ENCODE measurements at places on chromosomes 6 and 20. TPM values are rescaled to one million over a fixed set of nuclear protein-coding genes. Genes with fewer than 3 reads are reported as not detected.

The RSPH4A gene
- not detected for total RNA-seq

GRCh38 chr20:47178277-47178676 lies 178.2 kb downstream of the ZMYND8 start:
- H3K4me1 ChIP-seq: no peaks in the 10 kb centered on the region
- H3K27ac ChIP-seq: no peak overlapping the region
- no peak overlapping the region for H3K4me3 ChIP-seq
- DNase-seq: no peak
- no peaks in the 10 kb centered on the region for H3K27me3 ChIP-seq
- H3K36me3 ChIP-seq: no peaks in the 10 kb centered on the region

- H3K4me3 ChIP-seq: no peak overlapping the region
- no peak for DNase-seq
- H3K36me3 ChIP-seq: no peaks in the 10 kb centered on the region
- H3K4me1 ChIP-seq: peaks cover 46% of the 10 kb centered on the region
Observed at GRCh38 chr20:50392138-50392866, 117.9 kb upstream of the PTPN1 start.

The KATNA1 gene
- 2.4 TPM for total RNA-seq

DNA sequence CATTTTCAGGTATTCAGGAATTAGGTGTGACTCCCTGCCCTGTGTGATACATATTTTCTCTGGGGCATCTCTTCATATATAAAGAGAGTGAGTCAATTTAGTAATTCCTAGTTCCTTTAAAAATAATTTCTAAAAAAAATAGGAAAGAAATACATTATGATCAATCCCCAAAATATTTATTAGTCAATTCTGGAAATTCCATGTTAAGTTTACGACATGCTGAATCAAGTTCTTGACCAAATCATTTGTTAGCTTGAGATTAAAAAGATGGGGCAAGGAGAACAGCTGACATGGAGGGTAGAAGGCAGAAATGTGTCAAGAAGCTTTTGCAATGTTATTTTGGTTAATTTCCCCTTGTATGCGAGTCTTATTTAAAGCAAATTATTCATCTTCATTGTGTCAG lies 22.7 kb upstream of the PRDM1 start:
- H3K4me3 ChIP-seq: no peak overlapping the region
- H3K4me1 ChIP-seq: no peaks in the 10 kb centered on the region
- no peak overlapping the region for H3K27ac ChIP-seq
- DNase-seq: no peak

DNA sequence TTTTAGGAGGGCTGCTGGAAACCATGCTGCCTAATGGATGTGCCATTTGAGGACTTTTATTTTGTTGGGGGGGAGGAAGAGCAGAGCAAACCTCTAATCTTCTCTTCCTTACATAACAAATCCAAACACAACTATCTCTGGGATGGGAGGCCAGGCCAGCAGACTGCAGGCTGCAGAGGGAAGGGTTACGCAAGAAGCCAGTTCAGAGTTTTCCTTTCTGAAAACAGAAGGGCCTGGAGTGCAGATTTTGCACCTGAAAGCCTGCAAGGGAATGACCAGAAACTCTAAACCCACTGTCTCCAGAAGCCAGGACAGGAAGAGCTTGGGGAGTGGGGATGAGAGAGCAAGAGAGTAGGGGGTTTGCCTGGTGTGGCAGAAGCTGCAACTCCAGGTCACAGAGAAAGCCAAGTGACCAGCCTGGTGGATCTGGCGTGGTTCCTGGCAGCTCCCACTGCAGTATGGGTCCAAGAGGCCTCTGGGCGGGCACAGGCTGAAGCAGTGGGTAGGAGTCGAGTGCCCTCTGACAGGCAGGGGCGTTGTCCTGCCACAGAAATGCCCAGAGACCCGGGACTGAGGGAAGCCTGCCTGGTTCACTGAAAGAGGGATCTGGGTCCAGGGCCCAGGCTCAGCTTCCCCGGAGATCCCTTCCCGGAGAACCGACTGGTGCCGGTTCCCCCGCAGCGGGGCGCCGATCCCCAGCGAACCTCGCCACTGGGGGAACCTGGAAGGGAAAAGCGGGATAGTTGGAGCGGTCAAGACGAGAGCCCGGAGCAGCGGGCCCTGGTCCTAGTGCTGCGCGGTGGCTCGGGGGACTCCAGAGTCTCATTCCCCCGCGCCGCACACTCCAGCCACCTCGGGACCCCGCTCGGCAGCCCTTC lies 6.7 kb downstream of the MAFB start:
- no peaks in the 10 kb centered on the region for H3K36me3 ChIP-seq
- DNase-seq: no peak
- peak overlapping the region; percentile 43 for H3K4me3 ChIP-seq
- H3K4me1 ChIP-seq: peaks cover 20% of the 10 kb centered on the region
- H3K27ac ChIP-seq: peak overlapping the region; percentile 70

- no peaks in the 10 kb centered on the region for H3K27me3 ChIP-seq
- DNase-seq: no peak
- no peak overlapping the region for H3K27ac ChIP-seq
- H3K4me3 ChIP-seq: no peak overlapping the region
Observed at GRCh38 chr6:7468382-7469081, 72.9 kb upstream of the DSP start.

The EDEM2 gene
- 27.9 TPM for total RNA-seq

The DHX35 gene
- total RNA-seq: 15.5 TPM

DNA sequence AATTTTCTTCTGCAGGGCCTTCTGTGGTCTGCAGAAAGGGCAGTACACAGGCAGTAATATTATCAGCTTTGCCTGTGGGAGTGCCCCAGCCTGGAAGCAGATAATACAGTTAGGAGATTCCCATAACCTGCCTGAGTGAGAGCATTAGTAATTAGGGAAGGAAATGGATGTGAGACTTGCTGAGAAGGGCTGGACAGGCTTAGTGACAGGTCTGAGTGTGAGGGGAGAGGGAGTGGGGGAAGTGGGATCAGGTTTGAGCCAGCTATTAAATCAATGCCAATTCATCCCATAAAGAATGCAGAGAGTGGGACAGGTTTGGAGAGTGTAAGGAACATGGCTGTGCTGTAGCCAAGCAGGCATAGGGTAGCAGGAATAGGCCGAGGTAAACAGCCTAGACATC lies 10.1 kb upstream of the CFAP206 start:
- no peaks in the 10 kb centered on the region for H3K27me3 ChIP-seq
- no peak overlapping the region for H3K4me3 ChIP-seq
- no peaks in the 10 kb centered on the region for H3K4me1 ChIP-seq

- H3K4me3 ChIP-seq: no peak overlapping the region
- no peaks in the 10 kb centered on the region for H3K27me3 ChIP-seq
- no peaks in the 10 kb centered on the region for H3K4me1 ChIP-seq
- H3K36me3 ChIP-seq: no peaks in the 10 kb centered on the region
- DNase-seq: no peak
Observed at GRCh38 chr6:137106183-137106582, 61.4 kb upstream of the IL20RA start.

DNA sequence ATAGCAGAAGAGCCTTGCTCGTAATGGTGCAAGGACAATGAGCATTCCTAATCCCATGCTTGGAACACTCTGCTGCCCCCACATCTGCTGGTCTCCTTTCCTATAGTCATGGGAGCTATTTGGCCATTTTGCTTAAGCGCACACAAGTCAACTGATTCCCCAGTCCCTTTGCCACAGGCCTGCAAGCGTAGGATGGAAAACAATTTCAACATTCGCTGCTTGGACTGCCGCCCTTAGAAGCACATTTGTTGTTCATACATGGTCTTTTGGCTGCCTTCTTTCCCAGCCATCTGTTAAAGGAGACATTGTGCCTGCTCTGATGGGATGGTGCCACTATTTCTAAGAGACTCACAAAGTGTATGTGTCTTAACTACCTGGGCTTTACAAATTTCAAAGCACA lies 96.9 kb downstream of the RFX6 start:
- H3K27ac ChIP-seq: no peak overlapping the region
- H3K36me3 ChIP-seq: no peaks in the 10 kb centered on the region
- H3K4me1 ChIP-seq: no peaks in the 10 kb centered on the region
- H3K27me3 ChIP-seq: no peaks in the 10 kb centered on the region
- no peak overlapping the region for H3K4me3 ChIP-seq

The NR2E1 gene
- not detected for total RNA-seq

GRCh38 chr6:3410385-3411360 lies 46.2 kb downstream of the SLC22A23 start:
- peaks cover 37% of the 10 kb centered on the region for H3K4me1 ChIP-seq
- peak; percentile 73 for DNase-seq
- H3K27ac ChIP-seq: peak overlapping the region; percentile 85
- H3K27me3 ChIP-seq: no peaks in the 10 kb centered on the region

- H3K36me3 ChIP-seq: no peaks in the 10 kb centered on the region
- H3K27ac ChIP-seq: peak overlapping the region; percentile 85
- no peak for DNase-seq
- no peak overlapping the region for H3K4me3 ChIP-seq
- H3K27me3 ChIP-seq: no peaks in the 10 kb centered on the region
- H3K4me1 ChIP-seq: peaks cover 51% of the 10 kb centered on the region
Observed at GRCh38 chr6:111761783-111762312, 111.4 kb downstream of the FYN start.

The FILIP1 gene
- 7.4 TPM for total RNA-seq

DNA sequence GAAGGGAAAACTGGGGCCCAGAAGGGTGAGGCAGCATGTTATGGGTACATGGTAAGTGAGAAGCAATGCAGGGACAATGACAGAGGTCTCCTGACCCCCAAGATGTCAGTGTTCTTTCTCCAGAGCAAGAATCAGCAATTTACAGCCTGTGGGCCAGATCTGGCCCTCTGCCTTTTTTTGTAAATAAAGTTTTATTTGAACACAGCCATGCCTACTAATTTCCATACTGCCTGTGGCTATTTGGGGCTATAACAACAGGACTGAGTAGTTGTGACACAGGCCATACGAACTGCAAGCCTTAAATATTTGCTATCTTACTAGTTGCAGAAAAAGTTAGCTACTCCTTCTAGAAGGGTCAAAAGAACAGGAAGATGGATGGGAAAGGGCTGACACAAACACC lies 52.5 kb downstream of the PTPRT start:
- H3K36me3 ChIP-seq: no peaks in the 10 kb centered on the region
- no peak overlapping the region for H3K27ac ChIP-seq
- H3K27me3 ChIP-seq: no peaks in the 10 kb centered on the region
- no peaks in the 10 kb centered on the region for H3K4me1 ChIP-seq
- no peak for DNase-seq

DNA sequence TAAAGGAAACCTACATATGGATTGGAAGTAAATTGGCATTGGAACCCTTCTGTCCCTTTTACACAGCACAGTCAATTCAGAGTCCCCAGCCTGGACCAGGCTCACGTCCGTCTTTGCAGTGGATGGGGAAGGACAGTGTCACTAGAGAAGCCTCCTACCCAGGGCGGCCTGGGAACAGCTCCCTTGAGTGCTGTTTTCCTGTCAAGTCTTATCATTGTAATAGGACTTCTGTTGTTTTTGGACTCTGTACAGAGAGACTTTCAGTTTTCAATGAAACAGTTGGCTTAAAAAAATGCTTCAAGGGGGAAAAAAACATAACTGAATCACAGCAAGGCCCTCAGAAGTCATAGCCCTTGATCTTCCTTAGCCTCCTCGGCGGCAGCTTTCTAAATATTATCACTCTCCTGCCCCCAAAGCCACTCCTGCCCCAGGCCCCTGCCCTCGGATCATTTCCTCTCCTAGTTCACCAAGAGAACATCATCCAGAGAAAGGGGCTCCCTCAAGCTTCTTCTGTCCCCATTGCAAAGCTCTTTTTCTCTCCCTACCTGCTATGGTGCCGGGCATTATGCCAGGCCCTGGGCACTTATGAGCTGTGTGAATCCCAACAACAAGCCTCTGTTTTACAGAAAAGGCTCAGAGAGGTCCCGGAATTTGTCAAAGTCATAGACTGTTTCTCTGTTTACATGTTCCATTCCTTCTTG lies 37.8 kb upstream of the CNKSR3 start:
- H3K4me1 ChIP-seq: peaks cover 4% of the 10 kb centered on the region
- H3K27ac ChIP-seq: peak overlapping the region; percentile 26
- no peaks in the 10 kb centered on the region for H3K36me3 ChIP-seq
- H3K4me3 ChIP-seq: no peak overlapping the region
- DNase-seq: no peak

GRCh38 chr20:39825950-39826349 lies 863.1 kb downstream of the MAFB start:
- no peaks in the 10 kb centered on the region for H3K36me3 ChIP-seq
- H3K27ac ChIP-seq: no peak overlapping the region
- H3K4me1 ChIP-seq: peaks cover 8% of the 10 kb centered on the region
- no peaks in the 10 kb centered on the region for H3K27me3 ChIP-seq
- DNase-seq: no peak

The APOBEC2 gene
- total RNA-seq: not detected

GRCh38 chr20:47093320-47093966 lies 198.8 kb downstream of the EYA2 start:
- no peak overlapping the region for H3K27ac ChIP-seq
- H3K4me3 ChIP-seq: no peak overlapping the region
- no peaks in the 10 kb centered on the region for H3K36me3 ChIP-seq
- H3K27me3 ChIP-seq: no peaks in the 10 kb centered on the region

- peak overlapping the region; percentile 31 for H3K27ac ChIP-seq
- no peaks in the 10 kb centered on the region for H3K4me1 ChIP-seq
- no peaks in the 10 kb centered on the region for H3K36me3 ChIP-seq
- no peak overlapping the region for H3K4me3 ChIP-seq
- no peak for DNase-seq
- no peaks in the 10 kb centered on the region for H3K27me3 ChIP-seq
Observed at GRCh38 chr6:44933108-44933507, 395.0 kb upstream of the RUNX2 start.

The SLC22A7 gene
- not detected for total RNA-seq

- no peaks in the 10 kb centered on the region for H3K36me3 ChIP-seq
- no peak for DNase-seq
- H3K4me1 ChIP-seq: no peaks in the 10 kb centered on the region
- H3K27me3 ChIP-seq: no peaks in the 10 kb centered on the region
Observed at GRCh38 chr6:6287415-6287814, 33.0 kb downstream of the F13A1 start.

DNA sequence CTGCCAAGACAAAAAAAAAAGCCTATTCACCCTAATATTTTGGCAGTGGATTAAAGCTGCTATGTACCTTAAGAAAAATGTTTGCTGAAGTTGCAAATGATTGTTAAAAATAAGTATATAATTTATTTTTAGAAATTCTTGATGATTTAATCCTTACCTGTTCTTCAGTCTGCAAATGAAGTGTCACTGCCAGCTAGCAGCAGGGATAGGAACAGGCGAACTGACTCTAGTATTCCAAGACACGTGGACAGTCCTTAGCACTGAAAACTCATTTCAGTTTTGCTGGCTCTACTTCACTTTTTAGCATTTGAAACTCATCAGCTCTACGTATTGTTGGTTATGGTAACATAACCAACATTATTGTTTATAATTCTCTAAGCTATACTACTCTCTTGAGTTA lies 204.4 kb upstream of the ID4 start:
- no peak overlapping the region for H3K4me3 ChIP-seq
- H3K27me3 ChIP-seq: no peaks in the 10 kb centered on the region
- no peaks in the 10 kb centered on the region for H3K4me1 ChIP-seq
- H3K27ac ChIP-seq: no peak overlapping the region
- H3K36me3 ChIP-seq: no peaks in the 10 kb centered on the region

The MYLK4 gene
- total RNA-seq: 0.41 TPM

- peaks cover 29% of the 10 kb centered on the region for H3K27me3 ChIP-seq
- DNase-seq: peak; percentile 70
- H3K27ac ChIP-seq: no peak overlapping the region
- no peaks in the 10 kb centered on the region for H3K36me3 ChIP-seq
- no peak overlapping the region for H3K4me3 ChIP-seq
Observed at GRCh38 chr6:44002593-44003344, 124.5 kb downstream of the MRPL14 start.
